ENCODE measurements at places on chromosomes 7 and 10.

GRCh38 chr10:86752311-86752710 is 4.1 kb upstream of the BMPR1A start:
- DNase-seq = no peak

- peak; percentile 40 for DNase-seq
Observed at GRCh38 chr10:15585303-15585715, 134.4 kb downstream of the ITGA8 start.

DNA sequence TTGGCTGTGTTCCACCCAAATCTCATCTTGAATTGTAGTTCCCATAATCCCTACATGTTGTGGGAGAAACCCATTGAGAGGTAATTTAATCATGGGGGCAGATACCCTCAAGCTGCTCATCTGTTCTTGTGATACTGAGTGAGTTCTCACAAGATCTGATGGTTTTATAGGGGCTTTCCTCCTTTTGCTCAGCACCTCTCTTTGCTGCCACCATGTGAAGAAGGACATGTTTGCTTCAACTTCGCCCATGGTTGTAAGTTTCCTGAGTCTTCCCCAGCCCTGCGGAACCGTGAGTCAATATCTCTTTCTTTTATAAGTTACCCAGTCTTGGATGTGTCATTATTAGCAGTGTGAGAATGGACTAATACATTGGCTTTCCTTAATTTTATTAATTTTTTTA is 527.8 kb downstream of the MDFIC start:
- no peak for DNase-seq

- no peak for DNase-seq
Observed at GRCh38 chr7:96686305-96686704, 23.3 kb downstream of the SEM1 start.

DNA sequence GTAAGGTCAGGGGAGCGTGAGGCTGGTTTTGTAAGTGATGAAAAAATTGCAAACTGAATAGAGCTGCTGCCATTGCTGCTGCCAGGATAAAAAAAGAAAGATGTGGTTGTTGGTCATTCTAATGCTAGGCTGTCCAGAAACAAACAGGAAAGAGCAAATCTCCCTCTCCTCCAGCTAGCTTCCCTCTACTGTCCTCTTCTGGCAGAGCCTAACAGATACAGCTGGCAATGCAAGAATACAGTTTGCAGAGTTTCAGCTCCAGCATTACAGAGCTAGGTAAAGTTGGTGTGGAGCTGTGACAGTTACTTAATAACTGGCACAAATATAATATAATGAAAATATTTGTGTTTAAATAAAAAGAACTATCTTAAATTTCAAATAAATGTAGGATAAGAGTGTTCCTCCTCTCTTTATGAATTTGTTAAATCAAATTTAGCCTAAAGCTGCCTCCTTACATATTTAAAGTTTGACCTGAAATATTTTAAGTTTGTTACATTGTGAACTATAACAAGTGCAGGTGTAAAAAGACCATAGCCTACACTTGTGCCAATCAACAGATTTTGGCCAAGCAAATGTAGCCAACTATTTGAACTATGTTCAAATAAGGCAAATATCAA is 407.7 kb downstream of the SH2D4B start:
- DNase-seq = no peak

GRCh38 chr10:306675-307185 is 171.5 kb downstream of the ZMYND11 start:
- no peak for DNase-seq

GRCh38 chr10:130784326-130784725 is 527.2 kb downstream of the TCERG1L start:
- DNase-seq = no peak

DNA sequence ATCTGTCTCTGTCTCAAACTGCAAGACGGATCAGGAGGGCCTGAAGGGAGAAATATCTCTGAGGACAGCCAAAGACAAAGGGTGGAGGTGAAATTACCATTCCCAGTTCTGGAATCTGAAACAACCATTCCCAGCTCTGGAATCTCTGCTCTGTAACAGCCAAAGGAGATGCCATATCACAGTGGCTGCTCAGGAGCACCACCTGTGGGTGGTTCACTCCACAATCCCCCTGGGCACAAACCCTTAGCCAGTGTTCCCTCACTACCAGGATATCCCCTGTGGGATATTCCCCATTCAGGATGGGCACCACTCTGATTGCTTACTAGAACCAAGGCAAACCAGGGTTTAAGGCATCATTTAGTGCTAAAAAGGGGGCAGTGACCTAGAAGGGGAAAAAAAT is 199.0 kb downstream of the HTR7 start:
- no peak for DNase-seq

DNA sequence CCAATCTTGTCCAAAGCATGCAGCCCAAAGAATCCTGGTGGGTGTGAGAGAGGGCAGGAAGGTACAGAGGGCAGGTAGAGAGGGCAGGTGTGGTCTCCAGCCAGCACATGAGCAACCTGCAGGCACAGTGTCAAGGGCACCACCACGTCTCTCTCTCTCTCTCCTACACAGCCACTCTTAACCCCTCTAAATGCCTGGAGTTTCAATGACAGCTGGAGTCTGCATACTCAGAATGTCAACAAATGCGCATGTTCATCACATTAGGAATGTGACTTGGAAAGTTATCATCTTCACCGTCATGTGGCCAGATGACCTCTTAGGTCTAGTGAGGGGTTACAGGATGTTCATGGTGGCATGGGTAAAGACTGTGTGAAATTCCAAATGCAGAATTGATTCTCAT is 456.8 kb downstream of the SORCS1 start:
- DNase-seq = no peak

Data from activated CD4-positive, CD25-positive, alpha-beta regulatory T cell treated with anti-CD3 and anti-CD28 coated beads, Interleukin-2, amount 50 U/mL, for 72 hours (primary cell).